Stimulated activated naive B cell treated with anti-CD40 and anti-IgM and Interleukin-4, amounts not matched to agents 10 μg/mL and 1 μg/mL and 100 μg/mL, for 72 hours (primary cell): ENCODE measurements at places on chromosomes 13 and 19.

- peak; percentile 79 for DNase-seq
These were observed 8.8 kb upstream of the TNFSF9 start for GRCh38 chr19:6521718-6522646.

GRCh38 chr13:64206430-64207225 is 2791.0 kb upstream of the PCDH20 start:
- no peak for DNase-seq

DNA sequence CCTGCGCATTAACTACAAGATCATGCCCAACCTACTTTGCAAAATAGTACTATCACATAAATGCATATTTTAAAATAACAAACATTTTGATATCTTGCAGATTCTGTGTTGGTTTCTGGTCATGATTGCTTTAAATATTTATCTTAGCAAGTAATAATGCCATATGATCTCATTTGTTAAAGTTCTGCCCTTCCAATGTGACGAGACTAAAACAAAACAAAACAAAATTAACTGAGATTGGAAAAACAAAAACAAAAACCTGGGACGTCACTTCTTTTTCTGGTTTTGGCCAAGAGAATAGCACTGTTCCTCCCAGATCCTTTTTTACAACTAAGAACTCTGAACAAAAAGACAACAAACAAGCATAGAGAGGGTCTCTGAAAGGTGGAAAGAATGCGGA is 436.3 kb downstream of the DACH1 start:
- no peak for DNase-seq

- DNase-seq, result no peak
These were observed 237.5 kb downstream of the TSHZ3 start for GRCh38 chr19:31111741-31112140.

DNA sequence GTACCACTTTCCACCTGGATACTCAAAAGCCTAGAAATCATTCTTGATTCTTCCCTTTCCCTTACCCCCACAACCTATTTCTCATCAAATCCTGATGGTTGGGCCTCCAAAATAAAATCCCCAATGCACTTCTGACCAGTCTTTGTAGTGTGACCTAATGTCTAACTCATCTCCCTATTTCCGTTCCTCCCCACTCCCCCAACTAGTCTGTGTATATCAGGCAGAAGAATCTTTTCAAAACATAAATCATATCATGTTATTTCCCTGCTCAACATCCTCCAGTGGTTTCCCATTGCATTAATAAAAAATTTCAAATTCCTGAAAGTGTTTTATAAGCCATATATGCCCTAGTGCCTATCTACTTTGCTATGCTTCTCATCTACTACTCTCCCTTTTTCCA is 17.7 kb downstream of the CCDC122 start:
- no peak for DNase-seq

DNA sequence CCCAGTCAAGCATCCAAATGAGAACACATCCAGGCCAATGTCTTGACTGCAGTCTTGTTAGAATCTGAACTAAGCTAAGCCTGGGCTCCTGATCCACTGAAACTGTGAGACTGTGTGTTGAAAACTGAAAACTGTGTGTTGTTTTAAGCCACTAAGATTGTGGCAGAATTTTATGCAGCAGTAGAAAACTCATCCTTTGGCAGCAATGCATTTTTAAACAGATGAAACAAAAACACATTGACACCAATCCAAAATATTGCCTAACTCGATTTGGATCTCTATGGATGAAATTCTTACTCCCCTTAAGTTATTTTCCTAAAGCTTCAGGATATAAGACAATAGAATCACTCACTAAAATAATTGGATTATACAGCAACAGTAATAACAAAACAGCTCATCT is 202.3 kb upstream of the KLF12 start:
- no peak for DNase-seq

GRCh38 chr13:109509154-109509900 is 277.1 kb downstream of the IRS2 start:
- no peak for DNase-seq

- DNase-seq, result no peak
These were observed 42.9 kb downstream of the WASF3 start for GRCh38 chr13:26600343-26600742.

- peak; percentile 15 for DNase-seq
These were observed 749 bp downstream of the GATAD2A start for GRCh38 chr19:19405971-19406877.

DNA sequence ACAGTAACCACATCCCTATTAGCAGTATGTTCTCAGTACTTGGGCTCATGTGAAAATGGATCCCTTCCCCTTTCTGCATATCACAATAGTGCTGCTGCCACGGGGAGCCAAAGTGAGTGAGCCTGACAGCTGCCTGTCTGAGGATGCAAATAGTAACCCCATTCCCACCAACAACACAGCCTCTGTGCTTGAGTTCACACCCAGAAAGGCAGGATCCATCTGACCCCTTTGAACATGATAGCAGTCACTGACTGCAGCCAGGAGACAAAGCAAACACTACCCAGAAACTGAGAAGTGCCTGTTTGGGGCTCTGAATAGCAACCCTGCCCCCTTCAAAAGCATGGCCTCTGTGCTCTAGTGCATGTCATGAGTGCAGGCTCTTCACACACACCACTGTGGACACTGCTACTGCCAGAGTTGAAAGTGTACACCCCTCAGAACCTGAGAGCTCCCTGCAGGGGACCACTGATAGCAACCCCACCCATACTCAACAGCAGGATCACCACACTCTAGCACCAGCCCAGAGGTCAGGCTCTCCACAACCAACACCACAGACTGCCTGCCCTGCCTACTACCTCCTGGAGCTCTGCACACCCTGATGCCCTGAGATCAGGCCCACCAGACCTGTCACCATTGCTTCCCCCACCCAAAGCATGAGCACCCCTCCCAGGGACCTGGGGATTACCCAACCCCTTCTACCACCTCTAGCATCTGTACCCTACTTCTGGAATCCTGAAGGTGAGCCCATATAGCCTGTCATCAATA is 1563.5 kb upstream of the PRR20A start:
- no peak for DNase-seq

DNA sequence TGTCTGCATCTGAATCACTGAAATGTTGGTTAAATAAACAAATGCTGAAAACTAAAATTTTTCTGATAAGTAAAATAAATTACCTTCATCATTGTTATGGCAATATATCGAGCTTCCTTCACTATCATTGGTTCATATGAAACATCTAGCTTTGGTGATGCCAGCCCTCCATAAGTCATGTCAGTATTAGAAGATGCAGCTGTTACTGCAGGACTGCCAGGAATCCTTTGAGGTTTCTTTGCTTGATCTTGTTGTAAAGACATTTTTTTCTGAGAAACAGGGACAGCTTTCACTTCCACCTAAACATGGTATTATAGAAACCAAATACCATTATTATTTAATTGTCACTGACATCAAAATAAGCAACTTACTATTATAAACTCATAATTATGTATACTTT is 123.7 kb upstream of the FBXL3 start:
- DNase-seq, result no peak
